ENCODE measurements at places on chromosomes 5 and 9.
A peak's percentile ranks its signal among the peaks of the same experiment; 100 is the strongest.

- DNase-seq, result peak; percentile 4
These were observed 1000.2 kb downstream of the NR2F1-AS1 start for GRCh38 chr5:92580814-92581213.

- DNase-seq, result no peak
These were observed 164.1 kb upstream of the SEMA6A start for GRCh38 chr5:116738615-116739261.

DNA sequence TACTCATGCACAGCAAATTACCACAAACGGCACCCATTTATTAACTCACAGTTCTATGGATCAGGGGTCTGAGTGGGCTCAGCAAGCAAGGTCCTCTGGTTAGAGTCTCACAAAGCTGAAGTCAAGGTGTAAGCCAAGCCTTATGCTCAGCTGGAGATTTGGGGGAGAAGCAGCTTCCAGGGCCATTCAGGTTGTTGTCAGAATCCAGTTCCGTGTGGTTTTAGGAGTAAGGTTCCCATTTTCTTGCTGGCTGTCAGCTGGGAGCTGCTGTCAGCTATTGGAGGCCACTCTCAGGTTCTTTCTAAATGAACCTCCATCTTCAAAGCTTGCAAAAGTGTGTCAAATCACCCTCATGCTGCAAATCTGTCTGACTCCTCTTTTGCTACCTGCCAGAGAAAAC lies 17.7 kb downstream of the FCN2 start:
- no peak for DNase-seq

- DNase-seq, result no peak
These were observed 84.6 kb downstream of the SLC44A1 start for GRCh38 chr9:105328872-105329718.

DNA sequence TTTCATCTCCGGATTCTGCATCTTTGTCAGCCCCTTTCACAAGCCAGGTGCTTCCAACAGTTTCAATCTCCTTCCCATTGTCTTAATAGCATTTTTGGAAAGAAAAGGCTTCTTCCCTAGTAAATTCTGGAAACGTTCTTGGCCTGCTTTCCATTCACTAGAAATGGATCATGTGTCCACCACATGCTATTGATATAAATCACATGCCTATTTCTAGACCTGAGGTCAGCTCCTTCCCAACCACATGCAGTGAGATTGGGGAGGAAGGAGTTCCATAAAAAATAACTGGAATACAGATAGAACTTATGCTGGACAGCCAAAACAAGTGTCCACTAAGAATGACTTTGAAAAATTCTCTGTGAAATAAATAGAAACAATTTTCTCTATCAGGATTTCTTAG lies 181.6 kb upstream of the TMEM161B start:
- no peak for DNase-seq

- DNase-seq, result no peak
These were observed 196.0 kb upstream of the ANKRD55 start for GRCh38 chr5:56429110-56429561.

GRCh38 chr9:70563431-70564204 lies 149.2 kb upstream of the KLF9 start:
- DNase-seq, result no peak

DNA sequence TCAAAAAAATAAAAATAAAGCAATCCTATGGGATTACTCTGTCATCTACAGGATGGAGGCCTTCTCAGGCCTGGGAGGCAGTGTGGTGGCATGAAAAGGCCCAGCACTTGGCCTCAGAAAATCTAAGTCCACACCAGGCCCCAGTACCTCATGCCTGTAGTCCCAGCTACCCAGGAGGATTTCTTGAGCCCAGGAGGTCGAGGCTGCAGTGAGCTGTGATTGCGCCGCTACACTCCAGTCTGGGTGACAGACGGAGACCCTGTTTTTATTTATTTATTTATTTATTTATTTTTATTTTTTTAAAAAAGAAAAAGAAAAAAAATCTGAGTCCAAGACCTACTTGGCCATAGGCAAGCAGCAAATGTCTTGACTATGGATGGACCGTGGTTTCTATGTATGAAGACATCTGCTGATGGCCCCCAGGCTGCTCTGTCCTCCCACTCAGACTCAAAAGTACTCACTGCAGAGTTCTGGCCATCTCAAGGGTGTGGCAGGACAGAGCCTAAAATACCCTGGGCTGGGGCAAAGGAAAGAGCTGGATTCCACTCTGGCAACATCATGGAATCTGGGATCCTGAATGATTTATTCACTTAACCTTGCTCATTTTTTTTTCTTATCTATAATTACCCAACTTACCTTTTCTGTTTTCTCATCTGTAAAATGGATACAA lies 55.0 kb downstream of the ARHGEF37 start:
- DNase-seq, result no peak

DNA sequence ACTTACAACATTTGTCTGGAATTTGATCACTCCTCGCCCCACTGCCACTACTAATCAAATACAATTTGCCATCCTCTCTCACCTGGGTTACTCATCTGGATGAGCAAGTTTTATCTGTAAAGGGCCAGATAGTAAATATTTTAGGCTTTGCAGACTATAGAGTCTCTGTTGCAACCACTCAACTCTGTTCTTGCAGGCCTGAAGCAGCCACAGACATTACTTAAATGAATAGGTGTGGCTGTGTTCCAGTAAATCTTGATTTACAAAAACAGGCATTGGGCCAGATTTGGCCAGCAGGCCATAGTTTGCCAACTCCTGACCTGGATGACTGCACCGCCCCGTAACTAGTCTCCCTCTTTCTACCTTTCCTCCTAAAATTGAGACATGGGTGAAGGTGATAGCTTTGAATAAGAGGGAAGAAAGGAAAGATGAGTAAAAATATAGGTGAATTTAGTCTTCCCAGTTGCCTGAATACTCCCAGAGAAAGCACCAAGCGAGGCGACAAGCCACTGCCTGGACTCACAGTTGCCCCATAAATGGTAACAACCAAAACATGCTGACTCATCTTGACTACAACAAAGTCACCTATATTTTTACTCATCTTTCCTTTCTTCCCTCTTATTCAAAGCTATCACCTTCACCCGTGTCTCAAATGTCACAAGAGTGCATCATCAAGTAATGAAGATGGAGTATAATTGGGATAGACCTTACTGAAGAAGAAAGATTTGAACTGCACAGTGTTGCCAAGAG lies 32.5 kb upstream of the SCAMP1 start:
- no peak for DNase-seq

DNA sequence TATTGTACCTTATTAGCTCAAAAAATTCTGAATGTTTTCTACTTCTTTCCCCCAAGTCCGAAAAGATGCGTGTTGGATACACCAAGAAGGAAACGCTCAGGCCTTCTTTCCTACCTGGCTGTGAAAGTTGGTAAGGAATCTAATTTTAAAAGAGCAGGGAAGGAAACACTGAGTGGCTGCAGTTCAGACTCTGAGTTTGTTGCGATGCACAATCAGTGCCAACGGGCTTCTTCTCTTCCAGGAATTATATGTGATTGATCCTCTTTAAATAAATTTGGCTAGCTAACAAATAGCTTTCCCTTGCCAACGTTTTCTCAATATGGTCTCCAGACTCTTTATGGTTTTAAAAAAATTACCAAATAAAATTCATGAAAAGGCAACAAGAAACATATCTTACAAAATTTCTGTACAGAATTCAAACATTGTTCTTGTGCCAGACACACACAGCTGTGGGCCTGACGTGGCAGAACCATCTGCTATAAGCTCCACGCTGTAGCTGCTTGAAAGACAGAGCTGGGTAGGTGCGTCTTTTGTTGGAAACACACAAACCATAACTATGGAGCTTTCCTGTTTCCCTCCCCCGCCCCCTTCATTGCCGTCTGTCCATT lies 493.1 kb downstream of the ZNF608 start:
- no peak for DNase-seq

GRCh38 chr5:1638658-1639400 lies 115.1 kb upstream of the LPCAT1 start:
- DNase-seq, result no peak

DNA sequence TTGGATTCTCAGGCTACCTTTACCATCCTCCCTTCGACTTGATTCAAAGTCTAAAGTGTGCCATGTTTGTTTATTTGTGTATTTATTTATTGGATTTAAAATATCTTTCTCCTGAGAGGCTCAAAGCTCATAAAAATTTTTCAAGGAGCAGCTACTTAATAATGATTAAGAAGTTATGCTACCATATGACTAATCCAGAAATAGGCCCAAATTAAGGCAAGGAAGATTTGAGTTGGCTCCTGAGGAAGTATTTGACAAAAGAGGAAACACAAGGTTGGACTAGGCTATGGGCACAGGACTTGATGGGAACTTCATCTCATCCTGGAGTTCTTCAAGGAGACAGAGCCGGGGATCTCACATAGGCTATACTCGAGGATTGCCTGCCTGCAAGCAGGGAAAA lies 22.4 kb upstream of the PPP2CA start:
- DNase-seq, result no peak

DNA sequence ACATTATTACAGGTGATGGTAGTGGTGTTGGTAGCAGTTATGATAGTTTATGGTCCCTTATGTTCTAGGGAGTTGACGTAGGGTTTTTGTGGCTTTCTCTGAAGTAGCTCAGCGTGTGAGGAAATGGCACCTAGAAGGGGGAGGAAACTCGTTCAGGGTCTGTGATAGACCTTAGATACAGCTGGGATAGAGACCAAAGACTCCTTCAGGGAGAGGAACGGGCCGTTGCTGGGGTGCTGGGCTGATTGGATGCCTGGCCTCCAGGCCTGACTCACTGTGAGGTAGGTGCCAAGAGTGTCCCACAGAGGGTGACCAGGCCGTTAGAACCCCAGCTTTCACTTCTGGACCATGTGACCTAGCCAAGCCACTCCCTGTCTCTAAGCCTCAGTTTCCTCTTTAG lies 96.6 kb downstream of the DAB2IP start:
- DNase-seq, result no peak

All from T1000 (cell line).